ENCODE measurements at places on chromosomes 16 and 17. TPM values are rescaled to one million over a fixed set of nuclear protein-coding genes. Genes with fewer than 3 reads are reported as not detected.

GRCh38 chr16:35795361-35796029 lies 2336.1 kb downstream of the TP53TG3F start:
- no peak overlapping the region for H3K27ac ChIP-seq
- DNase-seq = no peak
- H3K27me3 ChIP-seq = no peaks in the 10 kb centered on the region

- H3K36me3 ChIP-seq = peaks cover 67% of the 10 kb centered on the region
- no peak for DNase-seq
- H3K27ac ChIP-seq = peak overlapping the region; percentile 64
- H3K4me1 ChIP-seq = no peaks in the 10 kb centered on the region
- no peak overlapping the region for H3K4me3 ChIP-seq
These were observed 8.2 kb downstream of the CAPN15 start for GRCh38 chr16:535446-536405.

DNA sequence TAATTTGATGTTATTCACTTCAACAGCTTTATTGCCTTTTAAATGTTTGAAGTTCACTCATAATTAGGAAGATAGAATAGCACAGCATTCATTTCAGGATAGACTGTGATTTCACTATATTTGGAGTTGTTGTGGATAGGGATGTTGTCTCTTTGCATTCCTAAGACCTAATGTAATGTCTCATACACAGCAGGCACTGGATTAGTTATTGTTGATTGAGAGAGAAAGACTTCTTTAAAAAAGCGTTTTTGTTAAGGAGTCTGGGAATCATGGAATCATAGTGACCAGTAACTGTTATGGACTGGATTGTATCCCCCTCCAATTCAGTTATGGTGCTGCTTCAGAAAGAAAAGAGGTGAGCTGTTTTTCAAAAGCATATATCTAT lies 122.0 kb downstream of the USP22 start:
- H3K27ac ChIP-seq = peak overlapping the region; percentile 15
- no peak overlapping the region for H3K4me3 ChIP-seq
- H3K36me3 ChIP-seq = no peaks in the 10 kb centered on the region
- H3K4me1 ChIP-seq = no peaks in the 10 kb centered on the region
- no peaks in the 10 kb centered on the region for H3K27me3 ChIP-seq

- H3K27ac ChIP-seq = no peak overlapping the region
- H3K4me1 ChIP-seq = peaks cover 44% of the 10 kb centered on the region
- no peak overlapping the region for H3K4me3 ChIP-seq
- no peaks in the 10 kb centered on the region for H3K27me3 ChIP-seq
- peaks cover 20% of the 10 kb centered on the region for H3K36me3 ChIP-seq
These were observed 3.1 kb downstream of the NME3 start for GRCh38 chr16:1768061-1768766.

GRCh38 chr16:10622036-10622921 lies 41.9 kb upstream of the EMP2 start:
- no peaks in the 10 kb centered on the region for H3K36me3 ChIP-seq
- peak overlapping the region; percentile 73 for H3K27ac ChIP-seq
- no peak overlapping the region for H3K4me3 ChIP-seq

DNA sequence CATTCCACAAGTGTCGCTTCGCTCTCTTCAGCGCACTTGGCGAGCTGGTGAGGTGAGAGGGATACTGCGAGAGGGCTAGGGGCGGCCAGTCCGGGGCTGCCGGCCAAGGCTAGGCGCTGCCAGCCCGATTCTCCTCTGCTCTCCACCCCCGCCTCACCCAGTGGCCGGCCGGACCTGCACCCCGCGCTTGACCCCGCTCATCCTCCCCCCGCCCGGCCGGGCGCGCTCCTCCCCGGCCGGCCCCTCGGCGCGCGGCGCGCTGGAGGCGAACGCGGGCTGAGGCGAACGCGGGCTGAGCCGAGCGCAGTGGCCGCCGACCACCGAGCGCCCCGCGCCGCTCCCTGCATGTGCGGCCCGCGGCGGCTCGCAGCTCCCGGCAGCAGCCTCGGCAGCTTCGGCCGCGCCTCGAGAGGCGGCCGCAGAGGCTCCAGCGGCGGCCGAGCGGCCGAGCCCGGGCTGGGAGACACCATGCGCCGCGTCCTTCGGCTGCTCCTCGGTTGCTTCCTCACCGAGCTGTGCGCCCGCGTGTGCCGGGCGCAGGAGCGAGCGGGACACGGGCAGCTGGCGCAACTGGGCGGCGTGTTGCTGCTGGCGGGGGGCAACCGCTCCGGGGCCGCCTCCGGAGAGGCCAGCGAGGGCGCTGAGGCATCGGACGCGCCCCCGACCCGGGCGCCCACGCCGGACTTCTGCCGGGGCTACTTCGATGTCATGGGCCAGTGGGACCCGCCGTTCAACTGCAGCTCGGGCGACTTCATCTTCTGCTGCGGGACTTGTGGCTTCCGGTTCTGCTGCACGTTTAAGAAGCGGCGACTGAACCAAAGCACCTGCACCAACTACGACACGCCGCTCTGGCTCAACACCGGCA lies at the start of gene SHISA9:
Gene SHISA9, plus strand, starts transcription at position 2 of the 865 bp plus-strand sequence.
- H3K4me3 ChIP-seq = no peak within 1 kb of the TSS
- no peak for DNase-seq
- peaks cover 62% of the 10 kb centered on the region for H3K27me3 ChIP-seq

Gene ABCC11
- total RNA-seq = not detected

Gene ARL5C
- total RNA-seq = not detected

Gene TNFRSF17
- total RNA-seq = not detected

Gene PPP1R1B
- total RNA-seq = 10.4 TPM
